ENCODE measurements at places on chromosomes 3 and 15.

DNA sequence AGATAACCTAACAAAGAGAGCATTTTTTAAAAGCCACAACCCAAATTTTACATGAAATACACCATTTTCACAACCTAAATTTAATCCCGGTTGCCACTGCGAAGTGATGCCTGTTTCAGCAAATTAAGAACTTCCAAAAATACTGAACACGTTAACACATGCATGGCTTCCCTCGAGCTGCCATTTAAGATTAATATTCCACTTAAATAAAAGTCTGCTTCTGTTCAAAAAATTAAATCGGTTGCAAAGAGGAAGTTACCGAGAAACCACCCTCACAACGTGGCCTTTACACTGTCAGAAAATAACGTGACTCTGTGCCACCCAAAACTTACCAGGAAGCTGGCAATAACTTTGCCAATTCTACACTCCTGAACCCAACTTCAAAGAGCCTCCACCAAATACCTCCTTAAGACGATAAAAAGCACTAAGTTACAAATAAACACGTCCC, 1.2 kb downstream of the TBL1XR1 start:
- DNase-seq = no peak

- no peak for DNase-seq
These were observed 3.4 kb upstream of the POLG start for GRCh38 chr15:89338036-89338435.

- no peak for DNase-seq
These were observed 70.7 kb downstream of the ZPLD1 start for GRCh38 chr3:102505542-102505941.

DNA sequence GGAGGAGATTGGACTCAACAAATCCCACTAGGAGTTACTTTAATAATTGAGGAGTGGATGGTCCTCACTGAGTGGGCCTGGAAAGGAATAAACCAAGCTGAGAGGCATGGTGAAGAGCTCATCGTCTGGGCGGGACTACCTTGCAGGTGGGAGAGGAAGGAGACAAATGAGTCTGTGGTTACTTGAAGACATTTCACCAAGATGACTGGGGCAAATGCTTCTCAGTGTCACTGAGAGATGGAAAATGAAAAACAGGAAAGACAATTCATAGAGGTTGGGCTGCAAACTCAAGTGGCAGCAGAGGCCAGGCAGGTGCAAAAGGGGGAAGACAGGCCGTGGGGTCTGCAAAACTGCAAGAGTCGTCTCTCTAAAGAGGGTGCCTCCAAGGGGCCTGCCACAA, 1.5 kb upstream of the ARHGAP31 start:
- DNase-seq = no peak

GRCh38 chr3:187025254-187025655, 94.9 kb downstream of the ST6GAL1 start:
- DNase-seq = no peak

- DNase-seq = no peak
These were observed 177.5 kb downstream of the STT3B start for GRCh38 chr3:31710123-31710803.

DNA sequence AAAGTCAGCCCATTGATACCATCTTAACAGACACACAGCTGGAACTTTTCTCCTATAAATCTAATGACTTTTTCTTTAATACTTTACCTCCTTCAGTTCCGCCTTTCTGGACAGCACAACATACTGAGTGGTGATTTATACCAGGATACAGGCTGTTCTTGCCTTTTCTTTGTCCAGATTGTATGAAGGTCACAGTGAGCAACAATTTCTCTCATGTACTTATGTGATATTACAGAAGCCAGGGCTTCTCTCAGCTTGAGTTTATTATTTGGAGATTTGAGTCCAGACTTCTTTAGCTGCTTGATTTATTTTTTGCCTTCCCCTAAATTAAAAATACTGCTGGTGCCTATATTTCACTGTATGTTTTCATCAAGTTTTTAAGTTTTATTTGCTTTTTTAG, 976.0 kb downstream of the ROBO2 start:
- no peak for DNase-seq

DNA sequence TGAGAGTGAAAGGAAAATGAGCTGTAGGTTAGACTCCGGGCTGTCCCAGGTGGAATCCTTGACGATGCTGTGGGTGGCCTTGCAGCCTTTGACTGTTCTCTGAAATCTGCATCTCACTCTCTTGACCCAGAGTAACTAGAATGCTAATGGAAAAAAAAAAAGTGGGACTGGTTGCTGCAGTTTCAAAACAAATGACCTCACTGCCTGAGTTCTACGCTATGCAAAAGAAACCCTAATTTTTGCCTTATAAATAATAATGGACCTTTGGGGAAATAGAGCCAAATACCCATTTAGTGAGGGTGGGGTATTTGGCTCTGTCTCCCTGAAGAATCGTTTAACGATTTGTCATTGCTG, 309.7 kb upstream of the C2CD4B start:
- DNase-seq = no peak

DNA sequence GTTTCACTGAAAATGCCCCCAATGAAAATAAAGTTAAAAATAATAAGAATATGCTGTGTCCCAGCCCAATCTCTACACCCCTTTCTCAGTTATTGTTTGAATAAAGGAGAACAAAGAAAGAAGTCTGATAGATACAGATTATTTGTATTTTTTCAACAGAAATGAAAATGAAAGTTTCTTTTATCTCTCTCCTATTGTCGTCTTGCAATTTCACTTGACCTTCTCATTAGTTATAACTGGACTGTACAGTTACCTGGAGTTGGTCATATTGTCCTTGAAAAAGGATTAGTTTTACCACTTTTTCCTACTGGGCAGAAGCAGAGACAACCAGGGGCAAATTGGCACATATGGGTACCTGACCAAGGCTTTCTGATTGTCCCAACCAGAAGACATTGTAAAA, 440.0 kb downstream of the PDCD6IP start:
- no peak for DNase-seq

DNA sequence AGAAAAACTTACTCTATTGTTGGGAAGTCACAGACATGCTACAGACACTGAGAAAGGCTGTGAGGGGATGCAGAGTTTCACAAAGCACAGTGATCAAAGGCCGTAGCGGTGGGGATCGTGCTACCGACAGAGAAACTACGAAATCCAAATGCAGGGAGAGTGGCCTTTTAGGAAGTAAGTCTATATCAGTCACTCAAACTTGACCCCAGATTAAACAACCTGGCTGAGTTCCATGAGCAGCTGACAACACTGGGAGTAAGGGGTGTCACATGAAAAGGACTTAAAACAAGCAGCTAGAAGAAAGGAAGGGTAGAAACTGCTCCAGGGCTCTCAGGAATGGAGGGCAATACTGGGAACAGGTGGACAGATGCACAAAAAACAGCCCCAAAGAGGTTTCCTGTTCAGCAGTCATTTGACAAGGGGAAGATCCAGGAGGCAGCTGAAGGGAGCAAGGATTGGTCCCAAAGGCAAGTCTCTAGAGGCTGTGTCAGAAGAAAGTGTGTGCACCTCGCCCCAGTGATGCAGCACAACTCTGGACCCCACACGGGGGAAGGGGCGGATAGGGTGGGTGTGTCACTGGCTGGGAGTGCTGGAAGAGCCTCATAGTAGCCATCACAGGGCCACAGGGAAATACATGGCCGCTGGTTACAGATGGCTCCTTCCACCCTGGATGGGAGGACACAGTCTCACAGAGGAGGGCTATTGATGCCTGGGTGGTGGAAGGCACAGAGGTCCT, 20.3 kb upstream of the HDAC11 start:
- DNase-seq = no peak

DNA sequence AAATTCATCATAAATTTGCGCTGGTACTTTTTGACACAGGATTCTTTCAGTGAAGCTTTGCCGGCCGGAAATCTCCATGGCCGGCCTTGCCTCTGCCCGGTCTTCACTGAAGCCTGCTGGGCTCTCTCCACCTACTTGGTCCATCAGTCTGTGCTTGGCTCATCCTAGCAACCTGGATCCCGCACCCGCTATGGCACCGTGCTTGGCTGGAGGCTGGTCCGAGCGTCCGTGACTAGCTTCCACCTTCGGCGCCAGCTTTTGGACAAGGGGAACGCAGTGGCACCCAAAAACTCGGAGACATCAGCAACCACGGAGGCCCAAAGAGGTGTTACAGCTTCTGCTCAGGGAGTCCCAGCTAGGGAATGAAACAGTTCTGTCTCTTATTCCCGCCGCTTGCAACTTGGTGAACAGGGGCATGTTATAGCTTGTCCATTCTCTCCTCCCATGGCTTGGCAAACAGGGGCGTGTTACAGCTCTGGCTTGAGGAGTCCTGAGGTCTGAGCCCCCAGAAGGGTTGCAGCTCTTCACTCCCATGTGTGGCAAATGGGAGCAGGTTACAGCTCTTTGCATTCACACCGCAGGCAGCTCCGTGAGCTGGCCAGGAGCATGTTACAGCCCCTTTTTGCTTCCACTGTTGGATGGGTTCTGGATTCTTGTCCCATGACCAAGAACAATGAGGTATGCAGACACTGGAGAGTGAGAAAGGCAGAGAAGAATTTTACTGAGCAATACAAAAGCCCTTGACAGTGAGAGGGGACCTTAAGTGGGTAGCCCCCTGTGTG, 204.2 kb downstream of the DIPK2A start:
- no peak for DNase-seq

- peak; percentile 30 for DNase-seq
These were observed 88.1 kb downstream of the RTP4 start for GRCh38 chr3:187456250-187456649.
